ENCODE measurements at places on chromosomes 6 and 20.
A peak's percentile ranks its signal among the peaks of the same experiment; 100 is the strongest.

GRCh38 chr6:116004841-116005815 is 55.6 kb downstream of the FRK start:
- no peak for DNase-seq

DNA sequence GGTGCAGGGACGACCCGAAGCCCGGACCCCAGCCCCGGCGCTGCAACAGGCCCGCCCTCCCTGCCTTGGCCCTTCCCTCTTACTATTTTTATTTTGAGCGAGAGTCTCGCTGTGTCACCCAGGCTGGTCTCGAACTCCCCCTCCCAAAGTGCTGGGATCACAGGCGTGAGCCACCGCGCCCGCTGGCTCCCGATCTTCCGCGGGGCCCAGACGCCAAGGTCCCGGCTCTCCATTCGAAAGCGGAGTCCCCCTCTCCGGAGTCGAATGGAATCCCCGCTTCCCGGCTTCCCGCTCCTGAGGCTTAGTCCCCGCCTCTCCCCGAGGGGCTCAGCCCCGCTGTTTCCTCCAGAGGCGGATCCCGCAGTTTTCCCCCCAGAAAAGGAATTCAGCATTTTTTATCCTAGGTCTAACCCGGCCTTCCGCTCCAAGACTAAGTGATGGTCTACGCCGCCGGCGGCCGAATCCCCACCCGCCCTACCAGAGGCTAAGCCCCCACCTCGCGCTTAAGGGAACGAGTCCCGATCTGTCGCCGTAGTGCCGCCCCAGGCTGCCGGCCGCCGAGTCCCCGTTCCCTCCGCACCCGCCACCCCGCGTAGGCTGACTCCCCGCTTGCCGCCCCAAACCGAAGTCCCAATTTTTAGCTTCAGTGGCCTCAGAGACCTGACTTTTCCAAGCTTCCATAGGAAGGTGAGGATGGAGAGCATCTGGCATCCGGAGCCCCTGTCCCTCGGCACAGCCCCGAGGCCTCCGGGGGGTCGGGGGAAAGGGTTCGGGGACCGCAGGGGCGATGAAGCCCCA is 11.5 kb upstream of the TMC2 start:
- peak; percentile 47 for DNase-seq

GRCh38 chr6:87384038-87384437 is 23.7 kb upstream of the CFAP206 start:
- no peak for DNase-seq

GRCh38 chr6:6736791-6737654 is 148.5 kb downstream of the LY86 start:
- no peak for DNase-seq

DNA sequence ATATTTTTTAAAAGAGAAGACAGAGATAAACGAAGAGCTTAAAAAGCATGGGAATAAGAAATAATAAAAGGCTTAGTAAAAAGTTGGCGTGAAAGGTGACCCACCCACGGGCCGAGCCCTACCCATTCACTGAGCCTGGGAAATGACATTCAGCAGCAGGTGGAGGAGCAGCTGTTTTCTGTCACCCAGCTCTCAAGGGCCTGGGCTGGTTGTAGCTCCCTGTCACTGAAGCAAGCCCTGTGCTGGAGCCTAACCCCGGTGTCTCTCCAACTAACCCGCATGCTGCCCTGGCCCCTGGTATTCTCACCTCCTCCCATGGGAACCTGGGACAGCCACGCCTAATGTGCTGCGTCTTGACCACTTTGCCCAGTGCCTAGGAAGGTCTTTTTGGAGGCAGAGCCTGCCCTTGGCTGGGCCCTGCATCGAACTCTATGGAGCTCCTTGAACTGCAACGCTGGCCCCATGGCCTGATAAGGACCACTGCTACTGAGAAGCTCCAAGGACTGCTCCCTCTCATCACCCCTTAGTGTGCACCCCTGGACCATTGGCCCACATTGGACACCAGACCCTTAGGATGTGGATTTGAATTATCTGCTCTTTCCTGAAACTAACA is 68.8 kb upstream of the IYD start:
- no peak for DNase-seq

Measured in putamen (tissue), 1 donor.